ENCODE measurements at places on chromosomes 2 and 18.

DNA sequence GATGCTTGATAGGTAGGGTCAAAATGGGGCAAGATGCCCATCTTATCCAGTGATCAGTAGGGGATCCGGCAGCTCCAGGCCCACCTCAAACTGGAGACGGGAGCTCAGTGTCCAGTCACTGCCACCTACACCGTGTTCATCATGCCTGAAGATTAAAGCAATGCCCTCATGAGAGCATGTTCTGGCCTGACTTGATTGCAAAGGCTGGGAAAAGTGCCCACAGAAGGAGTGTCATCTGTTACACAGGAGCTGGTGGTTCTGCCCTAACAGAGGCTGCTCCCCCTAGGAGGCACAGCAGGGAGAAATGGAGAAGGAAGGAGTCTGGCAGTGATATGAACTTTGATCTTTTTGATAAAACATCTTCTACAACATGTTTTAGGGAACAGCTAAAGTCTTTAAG, 92.3 kb downstream of the CCBE1 start:
- DNase-seq: no peak

DNA sequence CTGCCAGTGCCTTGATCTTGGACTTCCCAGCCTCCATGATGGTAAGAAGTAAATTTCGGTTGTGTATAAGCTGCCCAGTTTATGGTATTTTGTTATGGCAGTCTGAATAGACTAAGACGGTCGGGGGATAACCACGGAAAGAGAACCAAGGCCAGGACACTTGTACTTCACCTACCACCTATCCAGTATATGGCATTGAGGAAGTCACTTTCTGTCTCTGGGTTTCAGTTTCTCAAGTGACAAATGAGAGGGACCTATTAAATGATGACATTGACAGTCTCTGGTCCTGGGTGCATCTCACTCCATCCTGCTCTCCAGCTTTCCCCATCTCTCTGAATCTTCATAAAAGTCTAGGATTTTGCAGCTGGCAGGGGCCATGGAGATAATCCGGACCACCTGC, 183.8 kb upstream of the MSH6 start:
- DNase-seq: no peak

DNA sequence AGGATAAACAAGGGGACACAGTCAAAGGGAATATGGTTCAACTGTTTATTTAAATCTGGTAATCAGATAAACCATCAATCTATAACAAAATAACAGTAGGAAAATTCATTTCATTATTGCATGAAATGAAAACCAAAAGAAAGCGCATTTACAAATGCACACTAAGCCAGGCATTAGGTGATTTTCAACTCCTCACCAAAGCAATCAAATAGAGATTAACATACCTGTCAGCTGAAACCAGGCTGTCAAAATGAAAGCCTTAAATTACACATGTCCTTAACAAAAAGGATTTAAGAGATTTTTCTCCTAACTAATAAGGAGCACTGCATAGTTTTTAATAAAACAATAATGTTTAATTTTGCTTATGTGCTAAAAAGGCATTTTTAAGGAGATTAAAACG, 23.0 kb downstream of the STK39 start:
- no peak for DNase-seq

DNA sequence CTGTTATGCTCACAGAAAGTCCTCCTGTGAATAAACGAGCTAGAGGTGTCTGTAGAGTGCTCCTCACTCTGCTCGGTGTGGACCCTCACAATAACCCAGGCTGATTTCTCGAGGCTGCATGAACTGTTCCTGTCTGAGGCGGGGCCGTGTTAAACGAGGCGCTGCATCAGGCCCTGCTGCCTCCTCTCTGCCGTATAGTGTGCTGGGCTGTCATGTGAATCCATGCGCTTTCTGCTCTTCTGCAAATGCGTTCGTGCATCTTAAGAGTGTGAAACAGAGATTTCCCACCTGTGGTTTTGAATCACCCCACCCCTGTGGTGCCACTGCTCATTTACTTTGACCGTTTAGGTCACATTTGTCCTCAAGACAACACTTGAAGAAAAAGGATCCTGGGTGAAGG, 26.2 kb downstream of the TRAF3IP1 start:
- no peak for DNase-seq

GRCh38 chr2:172710584-172711047, 25.0 kb upstream of the RAPGEF4 start:
- DNase-seq: no peak

DNA sequence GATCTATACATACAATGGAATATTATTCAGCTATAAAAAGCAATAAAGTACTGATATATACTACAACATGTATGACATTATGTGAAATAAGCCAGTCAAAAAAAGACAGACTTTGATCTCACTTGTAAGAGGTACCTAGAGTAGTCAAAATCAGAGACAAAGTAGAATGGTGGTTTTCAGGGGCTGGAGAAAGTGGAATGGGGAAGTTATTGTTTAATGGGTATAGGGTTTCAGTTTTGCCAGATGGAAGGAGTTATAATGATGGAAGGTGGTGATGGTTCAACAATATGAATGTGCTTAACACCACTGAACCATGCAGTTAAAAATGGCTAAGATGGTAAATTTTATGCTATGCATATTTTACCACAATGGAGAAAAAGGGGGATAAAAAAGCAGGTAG, 6.3 kb downstream of the COBLL1 start:
- DNase-seq: no peak
